Stimulated activated naive CD4-positive, alpha-beta T cell (primary cell): ENCODE measurements at places on chromosomes 5 and 9.

DNA sequence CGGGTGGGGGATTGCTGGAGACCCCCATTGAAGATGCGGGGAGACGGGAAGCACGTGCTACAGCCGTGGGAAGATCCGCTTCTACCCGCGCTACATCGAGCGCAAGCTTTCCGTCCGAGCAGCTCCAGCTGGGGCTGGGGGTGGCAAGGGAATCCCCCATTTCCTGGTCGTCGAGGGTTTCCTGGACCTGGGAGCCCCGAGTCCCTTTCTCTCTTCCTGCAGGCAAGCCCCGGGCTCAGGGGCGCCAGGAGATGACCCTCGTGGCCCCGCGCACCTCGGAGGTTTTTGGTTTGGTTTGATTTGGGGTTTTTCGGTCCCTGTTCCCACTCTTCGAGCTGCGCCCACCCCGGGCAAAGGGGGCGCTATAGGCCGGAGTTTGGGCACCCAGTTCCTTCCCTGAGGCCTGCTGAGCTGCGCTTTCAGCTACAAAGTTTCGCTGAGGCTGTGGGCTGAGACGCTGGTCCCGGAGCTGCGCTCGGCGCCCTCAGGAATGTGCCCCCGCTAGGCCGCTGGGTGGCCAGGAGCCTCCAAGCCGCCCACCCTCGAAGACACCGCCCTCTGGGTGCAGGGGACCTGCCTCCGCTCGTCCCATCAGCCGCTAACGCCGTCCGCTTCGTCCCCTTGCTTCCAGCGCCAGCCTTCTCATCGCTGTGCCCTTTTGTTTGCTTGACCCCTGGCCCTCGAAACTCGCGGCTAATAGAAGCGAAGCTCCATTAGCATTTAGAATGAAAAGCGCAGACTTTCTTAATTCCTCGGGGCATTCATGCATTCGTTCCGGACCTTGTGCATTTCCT is 2.9 kb downstream of the NR4A3 start:
- DNase-seq: peak; percentile 53

- no peak for DNase-seq
Observed at GRCh38 chr5:15554542-15554941, 54.6 kb downstream of the FBXL7 start.

- no peak for DNase-seq
Observed at GRCh38 chr9:105438141-105438806, 9.6 kb upstream of the FSD1L start.

DNA sequence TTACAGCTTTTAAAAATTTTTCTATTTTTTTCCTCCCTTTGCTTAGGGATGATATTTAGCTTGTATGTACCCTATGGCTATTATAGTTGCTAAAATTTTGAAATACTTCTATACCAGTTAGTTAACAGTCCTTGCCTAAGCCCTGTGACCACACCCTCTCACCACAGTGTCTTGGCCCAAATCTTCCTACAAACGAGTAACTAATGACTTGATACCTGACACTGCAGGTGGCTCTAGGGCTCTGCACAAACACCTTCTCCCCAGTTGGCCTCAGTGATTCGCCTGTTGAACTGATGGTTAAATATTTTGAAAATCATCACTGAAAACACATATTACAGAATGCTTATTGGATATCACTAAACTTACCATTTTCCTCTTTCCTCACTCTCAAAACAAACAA is 449.6 kb upstream of the CHD1 start:
- DNase-seq: no peak

DNA sequence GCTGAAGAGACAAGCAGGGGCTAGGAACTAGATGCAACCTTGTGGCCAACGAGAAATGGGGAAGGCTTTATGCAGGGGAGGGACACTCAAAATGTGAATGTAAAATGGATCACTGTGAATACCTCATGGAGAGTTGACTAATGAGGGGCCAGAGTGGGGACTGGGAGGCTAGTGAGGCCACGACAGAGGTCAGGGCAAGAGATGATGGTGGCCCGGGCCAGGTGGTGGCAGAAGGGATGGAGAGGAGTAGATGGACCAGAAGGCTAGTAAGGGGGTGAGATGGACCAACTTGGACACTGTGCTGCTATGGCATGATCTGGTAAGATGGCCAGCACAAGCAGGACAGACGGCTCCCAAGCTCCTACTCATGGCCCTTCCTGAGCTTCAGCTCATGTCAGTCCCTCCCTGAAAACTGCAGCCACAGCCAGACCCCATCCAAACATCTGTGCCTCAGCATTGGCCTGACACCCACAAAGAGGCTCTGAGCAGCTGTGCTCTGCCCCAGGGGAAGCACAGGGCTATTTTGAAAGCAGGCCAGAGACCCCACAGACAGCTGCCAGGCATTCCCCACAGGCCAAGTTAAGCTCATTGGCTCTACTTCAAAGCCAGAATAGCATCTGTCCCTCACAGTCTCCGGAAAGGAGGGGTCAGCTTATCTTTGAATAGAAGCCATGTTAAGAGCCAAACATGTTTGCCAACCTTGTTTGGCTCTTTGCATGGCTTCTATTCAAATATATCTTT is 22.1 kb downstream of the P4HA2 start:
- DNase-seq: no peak

DNA sequence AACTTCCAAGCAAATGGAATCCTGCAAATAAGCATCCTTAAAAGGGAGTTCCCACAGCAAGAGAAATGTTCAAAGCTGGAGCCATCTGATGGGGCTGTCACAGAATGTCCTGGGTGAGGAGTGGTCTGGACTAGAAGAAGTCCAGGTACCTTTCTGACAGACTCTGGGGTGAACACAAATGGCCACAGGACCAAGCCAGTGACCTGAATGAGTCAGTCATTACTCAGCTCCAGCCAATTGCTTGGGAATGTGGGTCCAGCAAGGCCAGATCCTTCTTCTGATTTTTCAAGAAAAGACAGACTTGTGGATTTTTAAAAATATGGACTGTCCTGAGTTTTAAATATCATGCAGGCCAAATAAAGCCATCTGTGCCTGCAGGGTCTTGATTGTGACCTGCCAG is 30.1 kb downstream of the GALNT10 start:
- DNase-seq: no peak

DNA sequence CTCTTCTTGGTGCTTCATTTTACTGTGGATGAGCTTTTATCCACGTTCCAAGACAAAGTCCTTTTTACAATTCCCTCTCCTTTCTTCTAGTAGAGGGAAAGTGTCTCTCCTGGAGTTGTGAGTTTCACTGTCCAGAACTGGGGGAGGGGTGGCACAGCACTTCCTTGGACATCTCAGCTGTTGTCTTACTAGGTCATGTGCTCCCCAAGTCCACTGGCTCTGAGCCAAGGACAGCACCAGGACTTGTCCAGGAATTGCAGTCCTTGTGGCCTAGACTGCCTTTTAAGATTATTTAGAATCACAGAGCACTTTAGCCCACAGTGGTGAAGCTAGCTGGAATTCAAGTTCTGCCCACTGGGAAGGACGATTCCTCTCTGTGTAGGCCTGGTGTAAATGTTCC is 700.2 kb upstream of the PTPRD start:
- DNase-seq: no peak

- DNase-seq: no peak
Observed at GRCh38 chr5:100890461-100891008, 12.5 kb downstream of the ST8SIA4 start.

- no peak for DNase-seq
Observed at GRCh38 chr5:8196061-8196460, 327.1 kb downstream of the MTRR start.

- peak; percentile 83 for DNase-seq
Observed at GRCh38 chr5:95631991-95632675, 12.2 kb downstream of the GPR150 start.

DNA sequence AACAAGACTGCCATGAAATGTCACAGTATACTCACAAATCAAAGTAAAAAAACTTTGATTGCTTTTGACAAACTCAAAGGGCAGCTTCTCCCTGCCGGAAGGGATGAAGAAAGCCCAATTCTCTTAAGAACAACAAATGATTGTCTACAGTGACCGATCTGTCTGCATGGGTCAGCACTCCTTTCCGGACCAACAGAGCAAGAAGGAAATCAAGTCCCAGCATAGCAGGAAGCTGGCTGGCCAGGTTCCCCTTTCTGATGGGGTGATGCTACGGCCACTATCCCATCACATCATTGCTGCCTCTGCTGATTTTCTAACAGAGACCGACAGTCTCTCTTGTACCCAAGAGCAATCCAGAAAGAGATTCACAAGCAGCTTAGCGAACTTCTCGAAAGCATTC is 692 bp downstream of the C1QTNF3 start:
- DNase-seq: no peak

DNA sequence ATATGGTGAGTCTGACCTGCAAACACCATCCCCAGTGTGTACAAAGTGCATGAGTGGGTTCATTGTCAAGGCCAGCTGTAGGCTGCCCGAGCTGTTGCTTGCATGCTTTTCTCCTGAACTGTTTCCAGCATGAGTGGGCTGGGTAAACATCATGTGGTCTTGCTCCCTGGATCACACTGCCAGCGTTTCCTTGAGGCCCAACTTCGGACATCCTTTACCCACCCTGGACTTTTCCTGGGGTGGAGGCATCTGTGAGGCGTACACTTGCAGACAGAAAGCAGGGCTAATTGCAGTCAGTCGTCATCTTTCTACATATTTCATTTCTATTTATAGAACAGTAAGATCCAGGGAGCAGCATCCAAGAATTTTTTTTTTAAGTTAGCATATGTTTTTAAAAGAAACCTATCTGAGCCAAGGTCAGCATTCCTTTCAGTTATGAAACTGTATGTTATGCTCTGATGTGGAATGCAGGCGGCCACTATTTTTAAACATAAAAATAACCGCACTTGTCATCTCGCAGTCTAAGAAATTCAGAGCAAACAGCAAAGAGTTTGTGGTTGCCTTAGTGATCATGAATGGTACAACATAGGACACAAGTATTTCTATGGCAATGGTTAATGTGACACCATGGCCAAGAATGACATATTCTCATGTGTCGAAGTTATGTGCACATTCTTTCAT is 106.5 kb upstream of the DMRT1 start:
- DNase-seq: no peak

DNA sequence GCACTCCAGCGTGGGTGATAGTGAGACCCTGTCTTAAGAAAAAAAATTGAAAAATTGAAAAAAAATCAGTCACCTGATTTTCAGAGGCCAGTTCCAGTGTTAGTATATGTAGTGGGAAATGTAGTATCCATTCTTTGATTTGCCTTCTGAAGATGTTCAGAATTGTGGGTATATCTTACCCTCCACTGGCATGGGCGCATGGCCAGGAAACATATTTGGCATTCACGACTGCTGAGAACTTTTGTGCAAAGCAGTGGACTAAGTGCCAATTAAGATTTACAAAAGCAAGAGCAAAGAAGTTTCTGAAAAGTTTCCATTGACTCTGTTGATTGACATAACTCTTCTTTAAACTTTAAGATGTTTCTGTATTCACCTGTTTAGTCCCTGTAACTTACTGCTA is 2.4 kb downstream of the CAVIN4 start:
- DNase-seq: no peak
